ENCODE measurements at places on chromosomes 1 and 21. TPM values are rescaled to one million over a fixed set of nuclear protein-coding genes. Genes with fewer than 3 reads are reported as not detected.
A peak's percentile ranks its signal among the peaks of the same experiment; 100 is the strongest.

DNA sequence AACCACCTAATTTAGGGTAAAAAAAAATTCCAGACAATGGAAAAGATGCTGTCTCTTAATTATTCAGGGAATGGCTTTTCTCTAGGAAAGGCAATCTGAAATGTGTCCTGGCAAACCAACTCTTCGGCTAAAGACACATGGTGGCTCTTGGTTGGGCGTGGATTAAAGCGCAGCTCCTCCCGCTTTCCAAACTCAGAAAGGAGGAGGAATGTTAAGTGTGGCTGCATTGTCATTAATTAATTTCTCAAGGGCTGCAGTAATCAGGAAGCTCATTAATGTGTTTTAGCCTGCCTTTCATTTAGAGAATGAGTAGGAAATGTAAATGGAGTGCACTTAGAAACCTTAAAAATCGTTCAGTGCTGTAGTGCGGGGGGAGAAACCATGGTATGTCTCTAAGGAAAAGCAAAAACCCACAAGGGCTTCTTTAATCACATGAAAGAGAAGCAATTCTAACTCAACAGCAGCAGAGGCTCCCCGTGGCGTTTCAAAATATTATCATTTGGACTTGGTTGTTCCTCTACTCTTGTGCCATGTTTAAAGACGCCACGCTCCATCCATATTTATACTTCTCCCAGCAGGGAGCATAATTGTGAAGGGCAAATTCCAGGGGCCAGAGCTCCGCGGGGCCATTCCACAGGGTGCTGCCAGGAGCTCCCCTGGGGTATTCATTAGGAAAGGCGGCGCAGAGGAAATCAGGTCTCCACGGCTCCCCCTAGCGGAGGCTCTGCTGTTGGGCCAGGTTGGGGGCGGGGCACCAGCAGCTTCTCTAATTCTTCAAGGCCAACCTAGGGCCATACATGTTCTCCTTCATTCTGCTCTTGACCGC, 91.9 kb upstream of the SSX2IP start:
- H3K4me1 ChIP-seq, result no peaks in the 10 kb centered on the region
- H3K27ac ChIP-seq, result no peak overlapping the region
- H3K4me3 ChIP-seq, result peak overlapping the region; percentile 15
- DNase-seq, result peak; percentile 41
- no peaks in the 10 kb centered on the region for H3K27me3 ChIP-seq

The DOP1B gene
- 17.7 TPM for total RNA-seq

GRCh38 chr1:8878448-8878697, at the start of gene ENO1:
TSS of gene ENO1 (minus strand) at chr1:8878686. CDS start at chr1:8874908, 3,778 bp downstream.
- peaks cover 43% of the 10 kb centered on the region for H3K4me1 ChIP-seq
- H3K36me3 ChIP-seq, result peaks cover 12% of the 10 kb centered on the region
- peak within 1 kb of the TSS; percentile 87 for H3K4me3 ChIP-seq
- H3K27ac ChIP-seq, result peak within 1 kb of the TSS; percentile 99
- DNase-seq, result no peak

DNA sequence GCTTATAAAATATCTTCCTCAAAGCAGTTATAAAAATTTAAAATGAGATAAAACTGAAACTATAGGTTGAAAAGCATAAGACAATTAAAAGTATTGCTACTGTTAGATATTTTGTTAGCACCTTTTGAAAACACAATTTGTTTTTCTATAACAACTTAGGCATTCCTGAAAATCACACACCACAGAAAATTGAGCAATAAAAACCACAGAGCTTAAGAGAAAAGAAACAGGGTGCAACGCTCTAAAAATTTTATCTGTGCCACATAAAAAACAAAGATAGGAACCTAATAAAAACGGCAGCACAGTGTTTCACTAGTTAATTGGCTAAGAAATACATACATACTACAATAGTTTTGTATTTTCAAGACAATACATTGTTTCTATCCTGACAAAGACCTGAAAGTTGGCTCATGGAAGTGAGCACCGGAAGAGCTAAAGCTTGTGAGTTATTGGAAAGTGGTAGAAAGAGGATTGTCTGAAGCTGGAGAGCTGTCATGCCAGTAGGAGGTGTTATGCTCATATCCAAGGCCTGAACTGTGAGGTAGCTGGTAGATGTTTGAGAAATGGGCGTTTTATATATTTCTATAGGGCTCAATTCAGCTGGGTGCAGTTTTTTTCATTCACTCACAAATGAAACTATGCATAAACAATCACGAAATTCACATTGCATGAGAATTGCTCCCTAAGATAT, 45.8 kb downstream of the RGS7 start:
- no peak overlapping the region for H3K27ac ChIP-seq
- no peak overlapping the region for H3K4me3 ChIP-seq
- no peaks in the 10 kb centered on the region for H3K27me3 ChIP-seq

GRCh38 chr1:199522936-199523335, 504.6 kb upstream of the NR5A2 start:
- no peak overlapping the region for H3K27ac ChIP-seq
- H3K36me3 ChIP-seq, result no peaks in the 10 kb centered on the region
- H3K4me3 ChIP-seq, result no peak overlapping the region
- DNase-seq, result no peak
- no peaks in the 10 kb centered on the region for H3K27me3 ChIP-seq

The CYP4Z1 gene
- 12.9 TPM for total RNA-seq

The PAX7 gene
- not detected for total RNA-seq

- no peak overlapping the region for H3K27ac ChIP-seq
- H3K4me1 ChIP-seq, result no peaks in the 10 kb centered on the region
- H3K4me3 ChIP-seq, result no peak overlapping the region
- H3K27me3 ChIP-seq, result no peaks in the 10 kb centered on the region
- no peak for DNase-seq
These were observed 1719.5 kb downstream of the MRPL39 start for GRCh38 chr21:23887725-23888306.

DNA sequence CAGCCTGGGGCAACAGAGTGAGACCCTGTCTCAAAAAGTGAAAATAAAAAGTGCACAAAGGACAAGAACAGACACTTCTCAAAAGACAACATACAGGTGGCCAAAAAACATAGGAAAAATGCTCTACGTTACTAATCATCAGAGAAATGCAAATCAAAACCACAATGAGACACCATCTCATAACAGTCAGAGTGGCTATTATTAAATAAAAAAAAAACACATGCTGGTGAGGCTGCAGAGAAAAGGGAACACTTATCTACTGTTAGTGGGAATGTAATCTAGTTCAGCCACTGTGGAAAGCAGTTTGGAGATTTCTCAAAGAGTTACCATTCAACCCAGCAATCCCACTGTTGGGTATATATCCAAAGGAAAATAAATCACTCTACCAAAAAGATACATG, 173.2 kb downstream of the SMYD3 start:
- no peak overlapping the region for H3K27ac ChIP-seq
- H3K4me3 ChIP-seq, result no peak overlapping the region
- no peaks in the 10 kb centered on the region for H3K27me3 ChIP-seq
- DNase-seq, result no peak

- no peak overlapping the region for H3K4me3 ChIP-seq
- H3K4me1 ChIP-seq, result peaks cover 14% of the 10 kb centered on the region
- no peaks in the 10 kb centered on the region for H3K36me3 ChIP-seq
- H3K27me3 ChIP-seq, result no peaks in the 10 kb centered on the region
- no peak for DNase-seq
- no peak overlapping the region for H3K27ac ChIP-seq
These were observed 12.8 kb upstream of the CDC42 start for GRCh38 chr1:22039594-22040285.

GRCh38 chr1:179958359-179958758, 3.7 kb downstream of the CEP350 start:
- no peak for DNase-seq
- H3K36me3 ChIP-seq, result peaks cover 10% of the 10 kb centered on the region
- H3K27me3 ChIP-seq, result no peaks in the 10 kb centered on the region
- no peak overlapping the region for H3K4me3 ChIP-seq
- peaks cover 20% of the 10 kb centered on the region for H3K4me1 ChIP-seq

The BRINP3 gene
- total RNA-seq, result not detected

Measured in tibial nerve (tissue), 4 donors.